Progenitor cell of endocrine pancreas (in vitro differentiated cells): ENCODE measurements at places on chromosomes 6 and 20.

DNA sequence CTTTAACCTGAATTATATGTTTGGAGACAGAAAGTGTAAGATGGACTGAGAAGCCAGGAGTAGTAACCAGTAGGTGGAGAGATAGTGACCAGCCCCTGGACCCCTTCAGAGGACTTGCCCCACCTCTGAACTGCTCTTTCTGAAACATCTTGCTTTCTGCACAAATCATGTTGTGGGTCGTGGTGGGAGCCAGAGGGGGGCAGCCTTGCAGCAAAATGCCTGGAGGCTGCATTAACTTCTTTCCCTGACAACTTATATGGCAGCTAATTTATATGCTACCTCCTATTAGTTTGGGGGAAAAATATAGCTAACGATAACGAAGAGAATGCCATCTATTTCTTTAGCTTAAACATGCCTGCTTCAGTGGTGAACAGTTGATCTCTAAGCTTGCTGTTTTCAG, 859.8 kb downstream of the MAFB start:
- no peak for DNase-seq

DNA sequence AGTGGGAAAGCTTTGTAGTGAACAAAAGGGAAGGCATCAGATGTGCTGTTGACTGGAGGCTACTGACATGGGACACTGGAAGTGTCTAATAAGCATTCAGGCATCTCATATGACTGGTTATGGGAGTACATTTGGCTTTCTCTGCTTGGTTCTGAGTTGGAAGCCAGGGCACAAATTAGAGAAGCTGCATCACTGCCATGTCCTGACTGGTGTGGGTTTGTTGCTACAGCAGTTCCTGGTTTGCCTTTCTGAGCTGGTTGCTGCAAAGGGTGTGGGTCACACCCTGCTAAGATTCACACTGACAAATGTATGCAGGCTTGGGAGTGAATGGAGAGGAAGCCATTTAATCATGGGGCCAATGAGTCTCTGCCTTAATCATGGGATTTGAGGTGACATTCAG, 36.2 kb upstream of the NANP start:
- no peak for DNase-seq

DNA sequence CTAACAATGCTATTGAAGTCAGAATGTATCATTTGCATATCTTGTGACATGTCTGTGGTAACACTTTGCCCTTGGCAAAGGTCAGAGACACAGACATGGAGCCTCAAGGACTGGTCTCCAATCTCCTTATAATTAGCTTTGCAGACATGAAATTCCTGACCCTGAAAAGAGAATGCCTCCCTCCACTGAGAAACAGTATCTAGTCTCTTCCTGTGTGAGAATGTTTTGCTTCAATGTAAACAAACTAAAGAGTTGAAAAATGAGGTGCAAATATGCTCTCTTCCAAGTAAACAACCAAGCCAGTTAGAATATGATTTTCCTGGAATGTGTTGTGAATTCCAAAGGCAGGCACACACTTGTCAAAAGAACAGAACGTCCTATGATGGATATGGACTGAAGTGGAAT, 407.1 kb upstream of the MARCKS start:
- DNase-seq = no peak

GRCh38 chr6:143333081-143333480, 117.4 kb downstream of the ADAT2 start:
- no peak for DNase-seq

GRCh38 chr20:24109537-24109936, 121.0 kb upstream of the GGTLC1 start:
- no peak for DNase-seq

- no peak for DNase-seq
Observed at GRCh38 chr6:152273638-152274037, 363.5 kb downstream of the SYNE1 start.

DNA sequence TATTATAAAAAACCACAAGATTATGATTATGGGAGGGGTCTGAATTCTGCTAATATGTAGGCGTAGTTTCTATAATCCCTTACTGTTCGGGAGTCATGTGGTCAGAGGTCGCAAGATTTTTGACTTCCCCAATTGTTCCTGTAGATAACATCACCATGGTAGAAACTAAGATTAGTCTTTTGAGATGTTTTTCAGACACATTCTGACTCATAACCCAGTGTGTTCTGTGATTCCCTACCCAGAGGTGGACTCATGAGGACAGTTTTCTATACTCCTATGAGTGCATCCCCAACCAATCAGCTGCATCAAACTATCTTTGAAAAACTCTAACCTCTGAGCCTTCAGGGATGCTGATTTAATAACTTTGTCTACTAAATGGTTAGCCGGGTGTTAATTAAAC, 175.5 kb downstream of the RFPL4B start:
- DNase-seq = no peak

DNA sequence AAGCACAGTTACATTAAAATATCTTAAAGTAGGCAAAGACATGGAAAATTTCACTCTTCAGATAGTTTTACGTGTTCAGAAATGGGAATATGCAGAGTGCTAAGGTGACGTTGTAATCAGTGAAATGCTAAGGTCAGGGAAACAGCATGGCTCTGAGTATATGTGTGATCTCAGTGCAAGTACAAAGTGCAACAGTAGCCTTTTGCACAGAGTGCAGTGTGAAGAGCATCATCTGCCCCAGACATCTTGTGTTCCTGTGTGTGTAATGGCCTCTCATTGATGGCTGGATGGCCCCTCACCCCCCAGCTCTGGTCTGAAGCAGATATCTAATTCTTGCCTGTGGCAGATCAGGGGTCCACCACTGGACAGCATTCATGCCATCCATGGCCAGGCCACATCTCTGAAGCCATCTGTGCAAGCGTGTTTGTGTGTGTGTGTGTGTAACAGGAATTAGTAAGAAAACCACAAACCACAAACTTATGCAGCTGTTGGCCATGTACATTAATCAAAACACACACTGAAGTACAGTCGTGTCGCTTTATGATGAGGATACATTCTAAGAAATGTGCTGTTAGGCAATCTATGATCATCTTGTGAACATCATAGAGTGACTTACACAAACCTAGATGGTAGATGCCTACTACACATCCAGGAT, 165.1 kb downstream of the RALGAPA2 start:
- no peak for DNase-seq

DNA sequence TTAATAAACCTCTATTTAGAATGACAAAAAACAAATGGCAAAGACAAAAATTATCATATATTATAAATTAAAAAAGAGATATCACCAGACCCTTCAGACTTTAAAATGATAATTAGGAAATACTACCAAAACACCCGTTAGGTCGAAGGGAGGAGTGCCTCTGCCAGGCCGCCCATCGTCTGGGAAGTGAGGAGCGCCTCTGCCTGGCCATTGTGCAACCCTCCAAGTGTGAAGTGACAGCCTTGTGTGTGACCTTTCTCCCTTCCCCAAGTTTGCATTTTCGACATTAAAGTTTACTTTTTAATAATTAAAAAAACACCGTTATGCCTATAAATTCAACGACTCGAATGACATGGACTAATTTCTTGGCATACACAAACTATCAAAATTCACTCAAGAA, 64.5 kb upstream of the TASP1 start:
- no peak for DNase-seq

DNA sequence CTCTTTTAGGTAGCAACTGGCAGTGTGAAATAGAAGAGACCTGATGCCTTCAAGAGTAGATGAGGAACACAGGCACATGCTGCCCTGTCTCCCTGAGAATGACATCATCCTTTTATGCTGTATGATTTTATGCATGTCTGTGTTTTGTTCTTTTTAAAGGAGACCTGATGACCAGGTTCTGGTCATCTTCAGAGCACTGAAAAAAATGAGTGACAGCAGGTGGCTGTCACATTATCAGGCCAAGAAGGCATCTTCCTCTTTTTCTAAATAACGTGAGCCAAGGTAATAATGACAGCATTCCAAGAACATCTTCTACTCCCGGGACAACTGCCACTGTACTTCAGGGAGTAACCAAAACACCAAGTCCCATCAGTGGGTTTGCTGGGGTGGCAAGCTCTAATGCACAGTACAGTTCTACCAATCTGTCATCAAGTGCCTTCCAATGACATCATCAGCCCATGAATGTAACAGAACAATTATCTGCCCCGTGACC, 28.9 kb downstream of the CNKSR3 start:
- DNase-seq = no peak

DNA sequence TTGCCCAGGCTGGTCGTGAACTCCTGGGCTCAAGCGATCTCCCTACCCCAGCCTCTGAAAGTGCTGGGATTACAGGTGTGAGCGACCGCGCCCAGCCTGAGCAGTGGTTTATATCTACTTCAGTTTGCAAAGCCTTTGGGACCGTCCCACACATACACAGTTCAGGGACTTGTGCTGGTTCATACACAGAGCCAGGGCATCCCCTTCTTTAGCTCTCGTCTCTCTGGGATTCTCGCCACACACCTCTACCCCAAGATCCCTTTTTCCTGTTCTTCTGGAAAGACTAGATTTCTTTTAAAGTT, 12.5 kb downstream of the CAP2 start:
- DNase-seq = no peak

- DNase-seq = peak; percentile 85
Observed at GRCh38 chr20:41340327-41341055, at the start of gene LPIN3. TSS of gene LPIN3 (plus strand) at chr20:41340821. CDS start at chr20:41345804, 4,983 bp downstream.
